ENCODE measurements at places on chromosomes 6 and 20.

- DNase-seq, result no peak
Observed at GRCh38 chr20:61516346-61517208, 264.5 kb downstream of the CDH4 start.

DNA sequence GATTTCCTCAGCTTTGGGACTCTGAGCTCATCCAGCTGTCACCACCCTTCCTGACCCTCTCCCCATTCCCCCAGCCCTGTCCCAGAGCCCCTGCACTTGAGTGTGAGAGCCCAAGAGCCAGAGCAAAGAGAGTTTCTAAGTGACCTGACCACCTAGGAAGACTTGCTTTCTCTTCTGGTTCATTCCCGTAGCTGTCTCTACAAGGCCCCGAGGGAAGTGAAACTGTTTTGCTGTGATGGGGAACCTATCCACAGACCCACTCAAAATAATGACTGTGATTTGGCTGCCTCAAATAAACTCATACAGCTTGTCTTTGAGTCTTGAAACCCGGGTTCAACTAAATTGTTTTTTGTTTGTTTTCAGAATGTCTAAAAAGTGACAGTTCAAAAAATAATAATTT is 74.6 kb upstream of the XRN2 start:
- no peak for DNase-seq

GRCh38 chr20:33569802-33570391 is 80.0 kb downstream of the CBFA2T2 start:
- no peak for DNase-seq

- DNase-seq, result no peak
Observed at GRCh38 chr6:4848382-4849068, 72.3 kb downstream of the CDYL start.

GRCh38 chr6:106102034-106102433 is 15.9 kb downstream of the PRDM1 start:
- DNase-seq, result no peak

GRCh38 chr6:159093609-159094443 is 49.0 kb upstream of the TAGAP start:
- DNase-seq, result no peak

DNA sequence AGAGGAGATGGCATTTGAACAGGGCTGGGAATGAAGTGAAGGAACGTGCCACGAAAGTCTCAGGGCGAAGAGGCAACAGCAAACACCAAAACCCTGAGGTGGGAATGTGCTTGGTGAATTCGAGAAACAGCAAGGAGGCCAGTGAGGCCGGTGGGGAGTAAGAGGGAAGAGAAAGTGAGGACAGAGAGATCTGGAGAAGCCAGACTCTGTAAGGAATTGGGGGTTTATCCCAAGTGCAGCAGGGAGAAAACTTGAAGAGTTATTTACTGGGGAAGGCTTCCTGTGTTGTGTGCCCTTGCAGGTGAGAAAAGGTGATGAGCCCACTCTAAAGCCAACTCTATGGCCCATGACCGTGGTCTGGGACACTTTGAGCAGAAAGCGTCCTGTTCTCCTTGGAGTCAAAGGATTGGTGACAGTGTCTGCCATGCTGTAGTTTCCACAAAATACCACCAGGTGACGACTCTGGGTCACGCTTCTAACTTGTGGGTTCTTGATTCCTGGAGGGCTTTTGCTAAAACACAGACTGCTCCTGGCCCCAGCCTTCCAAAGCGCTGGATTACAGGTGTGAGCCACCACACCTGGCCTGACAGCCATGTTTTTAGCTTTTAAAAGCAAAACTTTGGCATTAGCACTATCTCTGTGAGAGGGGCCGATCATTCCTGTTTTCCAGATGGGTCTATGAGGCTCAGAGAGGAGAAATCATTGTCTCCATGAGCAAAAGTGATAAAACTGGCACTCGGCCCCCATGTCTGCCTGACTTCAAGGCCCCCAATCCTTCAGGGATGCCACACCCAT is 18.0 kb upstream of the CSNK2A1 start:
- DNase-seq, result peak; percentile 30

- no peak for DNase-seq
Observed at GRCh38 chr20:33561692-33562601, 72.1 kb downstream of the CBFA2T2 start.

DNA sequence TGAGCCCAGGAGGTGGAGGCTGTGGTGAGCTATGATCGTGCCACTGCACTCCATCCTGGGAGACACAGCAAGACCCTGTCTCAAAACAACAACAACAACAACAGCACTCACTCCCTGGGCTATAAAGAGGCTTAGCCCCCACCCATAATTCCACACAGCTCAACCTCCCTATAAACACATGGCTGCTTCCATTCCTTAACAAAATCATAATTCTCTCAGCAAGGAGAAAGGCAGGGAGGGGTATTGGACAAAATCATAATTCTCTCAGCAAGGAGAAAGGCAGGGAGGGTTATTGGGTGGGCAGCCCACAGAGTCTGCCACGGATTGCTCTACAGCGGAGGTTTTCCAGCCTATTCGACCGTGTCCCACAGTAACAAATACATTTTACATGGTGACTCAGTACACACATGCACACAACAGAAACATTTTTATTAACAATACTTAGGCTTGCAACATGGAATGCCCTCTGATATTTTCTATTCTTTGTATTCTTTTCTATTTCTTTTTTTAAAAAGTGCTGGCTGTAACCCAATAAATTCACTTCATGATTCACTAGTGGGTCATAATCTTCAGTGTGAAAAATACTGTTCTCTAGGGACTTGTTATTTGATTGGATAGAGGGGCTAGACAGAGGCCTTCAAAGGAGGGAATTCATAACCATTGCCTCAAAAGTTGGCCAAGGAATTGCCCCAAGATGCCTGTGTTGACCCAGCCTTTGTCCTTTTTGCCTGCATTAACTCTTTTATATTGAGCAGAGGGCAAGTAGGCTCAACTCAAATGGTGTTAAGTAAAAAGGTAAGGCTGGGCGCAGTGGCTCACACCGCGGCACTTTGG is 50.6 kb upstream of the ZMYND8 start:
- DNase-seq, result no peak

DNA sequence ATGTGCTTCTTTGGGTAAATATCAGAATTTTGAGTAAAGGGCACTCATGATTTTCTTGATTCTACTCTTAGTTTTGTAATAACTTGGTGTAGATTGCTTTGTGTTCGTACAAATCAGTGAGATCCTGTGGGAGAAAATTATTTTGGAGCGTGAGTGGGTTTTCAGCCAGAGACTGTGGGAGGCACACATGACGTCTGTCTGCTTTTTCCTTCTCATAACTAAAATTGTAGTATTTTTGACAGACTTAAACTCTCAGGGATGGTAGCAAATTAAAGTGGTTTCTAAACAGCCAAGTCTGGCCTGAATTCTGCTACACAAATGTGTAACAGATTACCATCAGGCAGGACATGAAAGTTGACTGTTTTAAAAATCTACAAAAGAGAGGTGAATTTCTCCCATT is 222.6 kb downstream of the OTOR start:
- DNase-seq, result no peak

DNA sequence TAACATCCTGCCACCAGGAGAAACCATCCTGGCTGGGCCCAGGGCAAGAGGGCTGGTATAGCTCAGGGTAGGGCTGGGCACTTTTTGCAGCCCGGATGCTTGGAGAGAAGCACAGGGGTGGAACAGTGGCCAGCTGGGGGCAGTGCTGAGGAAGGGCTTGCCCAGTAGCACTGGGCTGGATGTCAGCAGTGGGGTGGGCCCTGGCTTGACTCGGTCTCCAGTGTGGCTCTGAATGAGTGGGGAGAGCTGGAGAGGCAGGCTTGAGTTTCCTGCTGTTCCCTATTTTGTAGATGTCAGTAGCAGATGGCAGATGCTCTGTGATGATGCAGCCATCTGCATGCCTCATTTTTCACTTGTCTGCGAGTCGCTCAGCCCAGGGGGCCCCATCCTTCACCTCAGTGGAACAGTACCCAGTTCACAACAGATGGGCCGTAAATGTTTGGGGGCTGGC is 56.3 kb upstream of the TULP1 start:
- DNase-seq, result peak; percentile 37

DNA sequence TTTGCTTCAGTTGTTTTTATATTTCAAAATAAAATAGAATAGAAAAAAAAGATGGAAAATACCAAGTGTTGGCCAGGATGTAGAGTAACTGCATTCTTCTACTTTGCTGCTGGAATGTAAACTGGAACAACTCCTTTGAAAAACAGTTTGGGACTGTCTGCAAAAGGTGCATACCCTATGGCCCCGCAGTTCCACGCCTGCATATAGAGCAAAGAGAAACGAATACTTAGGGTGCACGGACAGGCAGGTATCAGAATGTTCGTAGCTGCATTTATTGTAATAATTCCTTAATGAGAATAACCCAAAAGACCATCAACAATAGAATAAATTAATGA is 603 bp upstream of the RAB23 start:
- DNase-seq, result no peak
